ENCODE measurements at places on chromosomes 3 and 15.

GRCh38 chr15:57921371-57921770, 144.1 kb downstream of the ALDH1A2 start:
- no peak for DNase-seq

- DNase-seq: no peak
These were observed 200.8 kb upstream of the TMCO5A start for GRCh38 chr15:37733628-37734027.

- no peak for DNase-seq
These were observed 13.1 kb downstream of the ZBTB47 start for GRCh38 chr3:42666577-42666998.

- no peak for DNase-seq
These were observed 61.2 kb downstream of the CD200 start for GRCh38 chr3:112394003-112394640.

GRCh38 chr3:99526921-99527320, 111.5 kb upstream of the COL8A1 start:
- no peak for DNase-seq

GRCh38 chr3:11718637-11719405, 75.1 kb upstream of the VGLL4 start:
- DNase-seq: peak; percentile 51

GRCh38 chr3:46619845-46620778, 7.8 kb downstream of the FAM240A start:
- no peak for DNase-seq
